ENCODE measurements at places on chromosomes 5 and 9. TPM values are rescaled to one million over a fixed set of nuclear protein-coding genes. Genes with fewer than 3 reads are reported as not detected.

DNA sequence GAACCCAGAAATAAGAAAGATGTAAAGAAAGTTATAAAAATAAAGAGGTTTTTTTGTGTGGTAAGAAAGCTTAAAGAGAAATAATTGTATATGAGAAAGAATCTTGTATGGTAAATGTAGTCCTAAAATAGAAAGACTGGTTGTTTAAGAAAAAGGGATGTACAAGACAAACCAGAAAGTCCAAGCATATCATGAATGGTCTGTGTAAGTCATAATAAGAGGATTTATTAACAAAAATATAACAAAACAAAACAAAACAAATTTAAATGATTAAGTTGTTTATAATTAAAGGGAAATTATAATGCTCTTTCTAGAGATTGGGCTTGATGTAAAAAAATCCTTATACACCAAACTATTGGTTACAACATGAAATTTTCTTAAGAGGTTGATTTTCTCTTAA, 590.4 kb upstream of the PTGER4 start:
- DNase-seq, result no peak

DNA sequence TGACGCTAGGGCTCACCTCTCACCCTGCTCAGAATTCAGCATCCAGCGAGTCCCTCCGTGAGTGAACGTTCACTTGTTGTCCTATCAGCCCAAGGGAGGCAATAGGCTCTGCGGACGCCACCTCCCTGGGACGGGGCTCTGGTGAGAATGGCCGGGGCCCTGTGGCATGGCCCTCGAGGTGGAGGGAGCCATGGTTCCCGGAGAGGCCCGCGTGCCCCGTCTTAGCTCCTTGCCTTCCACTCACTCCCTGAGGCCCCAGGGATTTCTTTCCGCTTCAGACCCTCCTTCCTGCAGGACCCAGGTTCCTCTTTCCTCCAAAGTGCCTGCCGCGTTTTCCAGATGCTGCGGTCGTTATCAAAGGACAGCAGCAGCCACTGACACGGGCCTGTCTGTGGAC, 21.5 kb downstream of the EXOC3 start:
- DNase-seq, result no peak

Gene EGR1
- total RNA-seq, result 11.1 TPM

Gene CARTPT
- not detected for total RNA-seq

Gene ST8SIA4
- total RNA-seq, result 15.0 TPM

All from tongue (tissue), 3 donors.